ENCODE measurements at places on chromosomes 4 and X.

DNA sequence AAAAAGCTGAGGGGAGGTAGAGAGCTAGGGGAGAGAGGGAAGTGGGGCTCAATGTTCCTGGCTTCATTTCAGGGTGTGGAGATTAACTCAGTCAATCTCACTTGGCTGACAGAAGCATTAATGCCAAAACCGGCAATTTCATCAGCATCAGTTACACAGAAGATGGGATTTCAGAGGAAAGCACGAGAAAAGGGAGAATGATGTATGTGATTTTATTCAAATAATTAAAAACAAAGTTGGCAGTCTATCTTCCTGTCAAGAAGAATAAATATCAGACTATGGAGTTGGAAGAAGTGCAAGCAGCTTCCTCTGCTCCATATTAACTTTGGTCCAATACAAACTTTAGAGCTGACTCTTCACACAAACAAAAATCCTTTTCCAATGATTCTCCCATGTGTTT lies 29.6 kb upstream of the HCCS start:
- no peak for DNase-seq

- no peak for DNase-seq
Observed at GRCh38 chr4:63717384-63717783, 691.9 kb downstream of the TECRL start.

- DNase-seq, result no peak
Observed at GRCh38 chr4:3376266-3376665, 65.5 kb upstream of the HGFAC start.

DNA sequence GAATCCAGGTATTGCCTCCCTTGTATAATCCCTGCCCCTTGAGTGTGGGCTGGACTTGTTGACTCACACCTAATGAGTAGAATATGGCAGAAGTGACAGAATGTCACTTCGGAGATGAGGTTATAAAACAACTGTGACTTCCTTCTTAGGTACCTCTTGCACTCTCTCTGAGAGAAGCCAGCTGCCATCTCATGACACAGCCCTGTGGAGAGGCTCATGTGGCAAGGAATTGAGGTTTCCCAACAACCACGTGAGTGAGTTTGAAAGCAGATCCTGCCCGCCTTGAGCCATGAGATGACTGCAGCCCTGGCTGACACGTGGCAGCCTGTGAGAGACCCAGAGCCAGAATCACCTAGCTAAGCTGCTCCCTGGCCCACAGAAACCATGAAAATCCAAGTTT lies 13.5 kb downstream of the ASB11 start:
- DNase-seq, result no peak

DNA sequence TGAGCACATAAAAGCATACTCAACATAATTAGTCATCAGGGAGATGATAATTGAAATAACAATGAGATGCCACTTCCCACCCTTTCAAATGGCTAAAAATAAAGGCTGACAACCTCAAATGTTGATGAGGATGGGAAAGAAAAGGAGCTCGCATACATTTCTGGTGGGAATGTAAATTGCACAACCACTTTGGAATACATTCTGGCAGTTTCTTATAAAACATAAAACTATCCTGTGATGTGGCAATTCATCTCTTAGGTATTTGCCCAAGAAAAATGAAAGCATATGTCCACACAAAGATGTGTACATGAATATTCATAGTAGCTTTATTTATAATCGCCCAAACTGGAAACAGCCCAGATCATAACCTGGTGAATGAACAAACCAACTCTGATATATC lies 687 bp upstream of the ZNF275 start:
- DNase-seq, result no peak

DNA sequence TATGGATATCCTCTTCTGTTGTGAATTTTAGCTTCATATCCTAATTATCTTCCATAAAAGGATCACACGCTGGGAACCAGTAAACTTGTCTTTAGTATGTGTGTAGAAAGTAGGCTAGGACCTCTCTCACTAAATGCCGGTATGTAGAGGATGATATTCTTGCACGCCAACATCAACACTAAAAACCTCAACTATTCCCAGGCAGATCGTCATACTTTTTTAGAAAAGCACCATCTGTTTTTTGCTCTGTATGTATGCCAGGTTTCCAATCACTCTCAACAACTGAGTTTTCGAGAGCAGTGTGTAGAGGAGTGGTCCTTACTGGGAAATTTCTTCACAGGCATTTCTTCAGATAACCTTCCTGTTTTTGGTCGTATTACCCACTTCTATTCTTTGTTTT lies 283.6 kb downstream of the GALNTL6 start:
- DNase-seq, result no peak

- no peak for DNase-seq
Observed at GRCh38 chrX:148872161-148872535, 371.7 kb downstream of the AFF2 start.

- DNase-seq, result peak; percentile 37
Observed at GRCh38 chr4:188783606-188784160, 644.4 kb downstream of the TRIML1 start.

All from retina (tissue), 1 donor.